ENCODE measurements at places on chromosomes 3 and 15.

- DNase-seq, result no peak
Observed at GRCh38 chr3:46934072-46934471, 42.5 kb downstream of the CCDC12 start.

DNA sequence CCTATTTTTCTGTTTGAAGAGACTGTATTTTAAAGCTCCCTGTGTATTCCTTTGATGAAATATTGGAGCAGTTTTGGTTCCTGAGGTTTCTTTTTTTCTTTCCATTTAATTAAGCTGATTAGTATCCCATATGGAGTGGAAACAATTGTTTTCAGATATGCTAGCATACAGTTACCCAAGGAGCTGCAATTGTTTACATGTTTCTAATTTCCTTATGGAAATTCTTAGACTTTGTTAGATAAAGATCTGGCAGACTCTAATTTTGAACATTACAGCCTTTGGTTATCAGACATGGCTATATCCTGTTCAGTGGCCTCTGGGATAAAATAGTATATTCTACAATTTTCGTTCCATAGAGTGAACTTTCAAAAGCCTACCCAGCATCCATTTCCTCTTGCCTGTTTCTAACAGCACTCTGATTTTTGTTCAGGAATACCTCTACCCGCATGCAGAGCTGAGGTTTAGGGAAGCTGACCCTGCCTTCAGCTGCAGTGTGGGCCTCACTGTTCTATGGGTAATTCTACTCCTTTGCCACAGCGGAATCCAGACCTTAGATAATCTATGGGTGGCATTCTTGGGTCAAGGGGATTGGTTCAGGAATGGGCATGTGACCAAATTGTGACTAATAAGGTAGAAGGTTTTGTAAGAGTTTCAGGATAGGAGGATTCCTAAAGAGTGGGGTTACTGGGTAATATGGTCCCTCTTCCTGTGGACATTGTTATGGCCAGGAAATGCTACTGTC lies 161.1 kb upstream of the ANKRD28 start:
- no peak for DNase-seq

DNA sequence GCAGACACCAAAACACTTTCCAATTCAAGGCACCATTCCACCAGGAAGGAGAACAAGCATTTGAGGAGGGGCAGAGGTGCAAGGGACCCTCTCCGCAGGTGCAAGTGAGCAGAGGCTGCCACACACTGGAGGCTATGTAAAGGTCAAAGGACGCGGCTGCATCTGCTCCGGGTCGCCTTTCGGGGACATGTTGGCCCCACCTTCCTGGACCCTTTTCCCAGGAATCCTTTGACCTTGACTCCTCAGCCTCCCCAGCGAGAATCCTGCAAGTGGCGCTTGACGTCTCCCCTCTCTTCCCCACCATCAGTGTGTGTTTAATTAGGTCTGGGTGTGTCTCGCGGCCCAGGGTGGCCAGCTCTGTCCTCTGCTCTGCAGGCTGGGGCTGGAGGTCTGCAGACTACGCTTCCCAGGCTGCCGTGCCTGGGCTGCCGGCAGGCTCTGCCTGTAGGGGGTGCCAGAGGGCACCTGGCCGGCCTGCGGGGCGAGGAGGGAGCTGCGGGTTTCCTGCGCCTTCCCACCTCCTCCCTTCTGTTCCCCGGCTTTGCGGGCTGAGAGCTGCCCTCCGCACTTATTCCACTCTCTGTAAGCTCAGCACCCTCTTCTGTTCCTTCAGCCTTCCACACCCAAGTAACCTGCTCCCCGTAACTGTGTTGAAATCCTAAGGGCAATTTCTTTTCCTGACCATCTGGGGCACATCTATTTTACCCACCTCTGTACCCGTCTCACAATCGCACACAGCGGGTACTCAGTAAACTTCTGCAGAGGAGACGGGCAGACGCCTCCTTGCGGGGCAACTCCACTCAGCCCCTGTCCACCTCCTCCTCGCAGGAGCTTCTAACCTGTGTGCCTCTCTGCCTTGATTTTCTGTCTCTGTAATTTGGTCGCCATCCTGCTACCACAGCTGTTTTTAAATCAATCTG lies 129.8 kb downstream of the NSMCE3 start:
- peak; percentile 38 for DNase-seq

GRCh38 chr15:68494573-68495110 lies 62.7 kb upstream of the ITGA11 start:
- DNase-seq, result no peak

DNA sequence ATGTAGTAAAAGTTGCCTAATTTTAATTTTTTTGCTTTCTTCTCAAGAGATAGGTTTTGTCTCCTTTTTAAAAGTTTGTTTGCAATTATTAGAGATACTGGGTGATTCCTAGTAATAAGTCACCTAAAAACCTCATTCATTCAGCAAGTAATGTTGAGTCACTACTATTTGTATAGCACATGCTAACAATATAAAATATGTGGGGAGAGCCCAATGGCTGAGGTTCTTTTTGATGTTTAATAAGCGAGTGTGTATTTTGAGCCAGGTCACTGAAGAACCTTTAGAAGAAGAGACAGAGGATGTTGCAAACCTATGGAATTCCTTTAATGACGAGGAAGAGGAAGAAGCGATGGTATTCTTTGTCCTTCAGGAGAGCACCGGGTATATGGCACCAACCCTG lies 123.7 kb upstream of the CHRM5 start:
- no peak for DNase-seq

GRCh38 chr3:17129556-17129955 lies 244.8 kb downstream of the PLCL2 start:
- DNase-seq, result no peak

DNA sequence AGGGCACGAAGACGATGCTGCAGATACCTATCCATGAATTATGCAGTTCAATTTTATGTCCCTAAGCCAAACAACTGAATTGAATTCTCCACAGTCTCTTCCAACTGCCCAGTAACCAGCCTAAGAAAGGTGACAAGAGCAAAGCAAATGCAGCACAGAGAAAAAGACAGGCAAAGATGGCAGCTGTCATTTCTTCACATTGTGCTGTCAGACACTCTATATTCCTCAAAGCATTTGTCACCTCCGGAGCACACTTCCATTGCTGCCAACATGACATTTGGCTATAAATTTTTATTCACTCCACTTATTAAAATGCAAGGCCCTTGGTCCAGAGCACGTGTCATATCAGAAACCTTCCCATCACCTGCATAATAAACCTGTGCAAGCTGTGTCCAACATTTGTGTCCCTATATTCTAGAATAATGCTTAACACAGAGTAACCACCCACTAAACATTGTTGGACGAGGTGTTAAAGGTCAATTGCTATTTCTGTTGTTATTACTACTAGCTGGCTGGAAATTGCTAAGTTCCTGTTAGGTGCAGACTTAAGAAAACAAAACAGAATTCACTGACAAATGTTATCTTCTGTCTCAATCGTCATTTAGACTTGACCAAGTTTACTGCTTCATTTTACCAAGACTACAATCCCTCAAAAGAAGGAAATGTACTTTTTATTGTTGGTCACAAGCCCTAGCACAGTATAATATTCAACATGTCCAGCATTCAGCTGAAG lies 89.7 kb downstream of the MAGI1 start:
- DNase-seq, result no peak

- no peak for DNase-seq
Observed at GRCh38 chr3:149612456-149612855, 45.4 kb downstream of the WWTR1 start.

- DNase-seq, result no peak
Observed at GRCh38 chr15:80152896-80153876, at the start of gene FAH. Gene FAH (plus strand): TSS chr15:80152999. CDS start chr15:80153055, 56 bp downstream.

DNA sequence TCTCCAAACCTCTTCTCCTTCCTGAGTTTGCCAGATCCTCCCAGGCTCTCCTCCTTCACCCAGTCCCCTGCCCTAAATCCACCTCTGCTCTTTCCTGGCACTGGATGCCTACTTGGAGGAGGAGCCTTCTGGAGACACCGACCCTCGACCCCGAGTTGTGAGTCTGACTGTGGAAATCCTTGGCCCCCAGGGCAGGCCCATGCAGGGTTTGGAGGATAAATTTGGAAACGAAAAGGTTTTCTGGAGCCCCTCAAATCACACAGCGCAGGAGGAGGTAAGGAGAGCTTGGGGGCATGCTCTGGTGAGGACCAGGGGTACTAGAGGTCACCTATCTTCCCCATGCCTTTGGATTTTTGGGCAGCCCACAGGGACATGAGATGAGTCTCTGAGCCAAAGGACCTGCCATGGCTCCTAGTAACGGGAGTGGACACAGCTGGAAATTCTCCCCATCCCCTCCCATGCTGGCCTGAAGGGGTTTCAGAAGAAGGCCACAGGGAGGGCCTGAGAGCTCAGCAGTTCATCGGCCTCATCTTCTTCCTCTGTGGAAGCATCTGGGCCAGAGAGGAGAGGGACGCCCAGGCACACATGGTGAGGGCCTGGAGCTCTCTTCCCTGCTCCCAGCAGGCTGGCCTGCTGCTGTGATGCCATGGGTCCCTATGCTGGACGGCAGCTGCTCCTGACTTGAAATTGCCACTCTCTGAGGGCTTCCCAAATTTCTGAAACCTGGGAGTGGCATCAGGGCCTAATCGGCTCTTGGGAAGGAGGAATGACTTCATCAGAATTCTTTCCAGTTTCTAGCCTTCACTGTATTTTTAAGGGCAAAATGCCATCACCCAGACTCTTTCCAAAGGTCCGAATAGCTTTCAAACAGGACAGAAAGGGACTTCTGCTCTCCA lies 68.6 kb upstream of the ITGA11 start:
- no peak for DNase-seq

DNA sequence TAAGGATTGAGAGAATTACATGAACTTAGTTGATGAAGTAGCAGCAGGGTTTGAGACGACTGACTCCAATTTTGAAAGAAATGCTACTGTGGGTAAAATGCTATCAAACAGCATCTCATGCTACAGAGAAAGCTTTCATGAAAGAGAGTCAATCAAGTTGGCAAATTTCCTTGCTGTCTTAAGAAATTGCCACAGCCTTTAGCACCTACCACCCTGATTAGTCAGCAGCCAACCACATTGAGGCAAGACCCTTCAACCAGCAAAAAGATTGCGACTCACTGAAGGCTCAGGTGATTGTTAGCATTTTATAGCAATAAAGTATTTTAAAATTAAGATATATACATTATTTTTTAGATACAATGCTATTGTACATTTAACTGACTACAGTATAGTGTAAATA lies 80.9 kb downstream of the RAP2B start:
- DNase-seq, result no peak

GRCh38 chr15:47565949-47566348 lies 151.4 kb upstream of the SEMA6D start:
- no peak for DNase-seq

DNA sequence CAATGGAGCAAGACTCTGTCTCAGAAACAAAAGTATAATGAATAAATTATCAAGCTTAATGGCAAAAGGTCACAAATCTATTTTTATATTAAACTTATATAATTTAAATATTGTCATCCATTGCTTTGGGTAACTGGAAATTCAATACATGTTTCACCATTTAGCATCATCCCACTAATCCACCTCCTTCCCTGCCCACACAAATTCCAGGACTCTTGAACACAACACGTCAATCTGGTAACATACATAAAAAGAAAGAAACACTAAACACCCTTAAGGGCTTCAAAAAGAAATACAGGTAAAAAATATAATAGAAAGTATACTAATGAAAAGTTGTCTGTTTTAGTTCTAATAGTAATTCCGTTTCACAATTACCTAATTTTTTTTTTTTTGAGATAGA lies 149.4 kb downstream of the STAG1 start:
- DNase-seq, result no peak

- DNase-seq, result no peak
Observed at GRCh38 chr15:93201940-93202339, 112.9 kb upstream of the RGMA start.

- DNase-seq, result no peak
Observed at GRCh38 chr3:108153451-108153981, 62.7 kb upstream of the CD47 start.

- no peak for DNase-seq
Observed at GRCh38 chr15:47206358-47206978, 510.8 kb upstream of the SEMA6D start.

GRCh38 chr15:85402195-85402881 lies 21.9 kb downstream of the AKAP13 start:
- DNase-seq, result no peak

- no peak for DNase-seq
Observed at GRCh38 chr3:11155341-11156025, 1.2 kb downstream of the HRH1 start.

GRCh38 chr15:78060232-78060631 lies 17.3 kb downstream of the TBC1D2B start:
- DNase-seq, result no peak

GRCh38 chr15:50353251-50353974 lies 1.6 kb downstream of the GABPB1 start:
- DNase-seq, result no peak

DNA sequence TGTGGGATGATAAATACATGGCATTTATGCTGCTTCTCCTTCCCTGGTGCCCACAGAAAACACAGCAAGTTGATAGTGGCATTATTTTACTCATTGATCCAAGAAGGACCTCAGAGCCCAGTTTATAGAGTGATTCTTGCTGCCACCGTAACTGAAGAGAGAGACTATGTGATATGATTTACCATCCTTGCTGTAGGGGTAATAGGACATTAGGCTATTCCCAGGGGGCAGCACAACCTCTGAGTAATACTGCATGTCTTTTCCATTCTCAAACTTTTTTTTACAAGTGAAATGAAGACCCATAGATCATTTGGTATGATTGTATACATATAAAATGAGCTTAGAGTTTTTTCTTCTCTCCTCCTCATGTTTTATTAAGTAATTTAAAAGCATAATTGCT lies 136.4 kb downstream of the ABI3BP start:
- no peak for DNase-seq

DNA sequence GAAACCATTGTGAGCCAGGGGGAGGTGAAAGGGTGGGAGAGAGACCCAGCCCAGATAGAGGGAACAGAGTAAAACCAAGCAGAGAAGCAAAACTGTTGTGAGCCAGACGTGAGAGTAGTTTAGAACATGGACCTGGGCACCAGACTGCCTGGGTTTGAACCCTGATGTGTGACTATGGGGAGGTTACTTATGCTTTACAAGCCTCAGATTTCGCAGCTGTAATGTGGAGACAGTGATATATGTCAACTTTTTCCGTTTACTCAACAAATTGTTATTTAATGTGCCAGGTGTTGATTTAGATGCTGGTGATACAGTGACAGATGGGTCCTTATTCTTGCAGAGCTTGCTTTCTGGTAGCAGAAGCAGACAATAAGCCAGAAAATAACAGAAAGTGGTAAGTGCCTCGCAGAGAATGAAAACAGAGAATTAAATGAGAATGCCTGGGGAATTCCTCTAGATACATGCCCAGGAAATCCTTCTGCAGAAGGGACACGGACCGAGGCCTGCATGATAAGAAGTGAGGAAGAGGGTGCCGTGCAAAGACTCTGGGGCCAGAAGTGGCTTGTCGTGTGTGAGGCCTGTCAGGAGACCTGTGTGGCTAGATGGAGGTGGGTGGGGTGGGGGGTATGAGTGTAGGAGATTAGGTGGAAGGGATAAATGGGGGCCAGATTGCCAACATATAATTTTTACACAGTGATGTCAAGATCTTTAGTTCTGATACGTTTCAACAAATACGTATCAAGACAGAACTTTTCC lies 15.0 kb downstream of the KAT2B start:
- DNase-seq, result no peak

DNA sequence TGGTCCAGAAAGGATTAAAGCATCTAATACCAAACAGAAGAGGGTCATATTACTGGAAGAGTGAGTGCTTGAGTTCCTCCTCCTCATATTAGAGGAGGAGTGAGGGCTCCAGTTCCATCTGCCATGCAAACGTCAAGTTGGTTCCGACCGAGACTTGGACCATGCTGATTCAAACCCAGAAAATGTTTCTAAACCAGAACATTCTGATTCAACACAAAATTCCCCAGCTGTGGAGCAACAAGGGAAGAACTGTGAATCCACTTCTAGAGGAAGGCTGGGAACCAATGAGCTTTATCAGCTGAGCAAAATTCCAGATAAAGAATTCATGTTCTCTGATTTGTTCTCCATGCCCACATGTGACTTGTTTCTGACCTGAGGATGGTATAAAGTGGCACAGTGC lies 135.6 kb upstream of the WNT5A start:
- DNase-seq, result no peak
